ENCODE measurements at places on chromosomes 5 and 9.

DNA sequence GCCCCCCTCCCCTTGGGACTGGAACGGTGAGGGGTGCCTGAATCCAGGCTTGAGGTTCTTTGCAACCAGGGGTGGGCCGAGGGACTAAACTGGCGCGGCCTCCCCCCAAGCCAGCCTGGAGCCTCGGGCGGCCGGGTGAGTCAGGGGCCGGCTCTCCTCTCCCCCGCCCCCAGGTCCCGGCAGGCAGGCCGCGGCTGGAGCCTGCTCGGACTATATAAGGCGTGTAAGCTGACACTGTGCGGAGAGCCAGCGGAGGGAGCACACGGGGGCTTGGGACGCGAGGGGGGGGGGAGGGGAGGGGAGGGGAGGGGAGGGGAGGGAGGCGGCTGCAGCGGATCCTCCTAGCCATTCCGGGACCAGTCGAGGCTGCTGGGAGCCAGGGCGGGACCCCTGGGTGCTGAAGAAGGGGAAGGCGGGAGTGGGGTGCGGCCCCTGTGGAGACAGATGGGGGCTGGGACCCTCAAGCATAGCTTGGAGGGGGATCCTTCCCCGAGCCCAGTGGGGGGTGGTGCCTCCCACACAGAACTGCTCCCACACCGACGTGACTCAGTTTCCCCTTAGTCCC, 595 bp downstream of the PDLIM7 start:
- DNase-seq = peak; percentile 86

DNA sequence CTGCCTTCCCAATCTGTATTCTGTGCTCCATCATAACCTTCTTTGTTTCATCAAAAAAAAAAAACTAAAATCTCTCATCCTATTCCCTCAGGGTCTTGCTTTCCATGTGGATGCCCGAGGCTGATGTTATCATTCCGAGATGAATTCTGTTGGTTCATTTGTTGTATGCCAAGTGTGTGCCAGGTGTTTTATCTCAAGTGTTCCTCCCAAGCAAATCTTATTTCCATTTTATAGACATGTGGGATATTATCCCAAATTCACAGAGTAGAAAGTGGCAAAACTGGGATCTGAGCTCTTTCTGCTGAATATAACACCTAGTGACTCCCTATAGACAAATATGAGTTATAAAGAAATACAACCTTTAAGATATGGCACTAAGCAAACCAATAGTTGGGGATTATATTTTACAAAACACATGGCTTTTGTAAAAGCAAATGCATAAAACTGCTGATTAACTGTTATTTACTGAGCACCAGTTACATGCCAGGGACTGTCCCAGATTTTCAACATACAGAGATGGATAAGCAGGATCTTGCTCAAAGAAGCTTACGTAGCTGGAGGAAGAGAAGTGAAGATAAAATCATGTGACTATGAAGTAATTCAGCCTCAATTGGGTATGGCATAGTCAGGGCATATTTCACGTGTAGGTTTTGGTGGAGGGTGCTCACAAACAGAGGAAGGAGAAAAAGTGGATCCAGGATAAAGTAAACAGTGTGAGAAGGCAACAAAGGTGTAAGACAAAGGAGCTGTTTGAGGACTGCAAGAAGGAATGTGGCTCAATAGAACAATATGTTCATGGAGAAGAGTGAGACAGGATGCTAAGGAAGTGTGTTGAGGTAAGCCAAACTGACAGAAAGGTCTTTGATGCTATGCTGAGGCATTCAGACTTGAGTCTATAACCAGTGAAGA, 143.3 kb upstream of the ADAMTSL1 start:
- no peak for DNase-seq

DNA sequence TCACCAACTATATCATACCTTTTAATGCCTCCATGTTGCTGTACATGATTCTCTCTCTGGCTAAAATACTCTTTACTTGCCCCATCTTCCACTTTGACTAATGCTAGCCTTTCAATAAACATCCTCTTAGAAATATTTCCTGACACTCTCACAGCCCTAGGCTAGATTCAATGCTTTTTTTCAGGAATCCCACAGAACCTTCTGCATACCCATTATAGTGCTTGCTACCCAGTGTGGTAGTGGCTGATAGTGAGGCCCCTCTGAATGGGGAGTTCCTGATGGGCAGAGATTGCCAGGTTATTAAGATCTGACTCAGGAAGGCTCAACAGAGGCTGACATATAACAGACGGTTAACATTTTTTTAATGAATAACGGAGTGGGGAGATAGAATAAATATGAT, 11.6 kb downstream of the SSBP2 start:
- no peak for DNase-seq

GRCh38 chr5:86885489-86886230, 267.9 kb downstream of the COX7C start:
- DNase-seq = no peak

All from glutamatergic neuron (in vitro differentiated cells).